ENCODE measurements at places on chromosomes 4 and X.

- no peak for DNase-seq
Measured at GRCh38 chr4:179248821-179249220, 1806.6 kb upstream of the AGA start.

DNA sequence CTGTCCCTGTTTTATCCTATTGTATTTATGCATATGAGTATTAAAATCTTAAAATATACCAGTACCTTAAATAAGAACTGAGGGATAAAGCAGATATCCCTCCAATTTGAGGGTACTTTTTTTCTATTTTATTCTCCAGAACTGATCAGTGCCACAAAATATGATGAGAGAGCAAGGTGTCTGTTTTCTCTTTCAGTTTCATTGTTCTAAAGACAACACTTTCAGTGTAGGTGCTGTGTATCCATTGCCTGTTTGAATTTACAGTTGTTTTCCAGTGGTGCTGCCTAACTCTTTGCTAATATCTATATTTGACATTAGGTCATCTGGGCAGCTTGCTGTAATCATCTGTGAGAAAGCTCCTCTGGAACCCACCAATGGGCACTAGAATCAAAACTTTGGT lies 394.7 kb downstream of the IL1RAPL1 start:
- no peak for DNase-seq

GRCh38 chr4:110949542-110949941 lies 326.7 kb upstream of the PITX2 start:
- DNase-seq, result no peak

DNA sequence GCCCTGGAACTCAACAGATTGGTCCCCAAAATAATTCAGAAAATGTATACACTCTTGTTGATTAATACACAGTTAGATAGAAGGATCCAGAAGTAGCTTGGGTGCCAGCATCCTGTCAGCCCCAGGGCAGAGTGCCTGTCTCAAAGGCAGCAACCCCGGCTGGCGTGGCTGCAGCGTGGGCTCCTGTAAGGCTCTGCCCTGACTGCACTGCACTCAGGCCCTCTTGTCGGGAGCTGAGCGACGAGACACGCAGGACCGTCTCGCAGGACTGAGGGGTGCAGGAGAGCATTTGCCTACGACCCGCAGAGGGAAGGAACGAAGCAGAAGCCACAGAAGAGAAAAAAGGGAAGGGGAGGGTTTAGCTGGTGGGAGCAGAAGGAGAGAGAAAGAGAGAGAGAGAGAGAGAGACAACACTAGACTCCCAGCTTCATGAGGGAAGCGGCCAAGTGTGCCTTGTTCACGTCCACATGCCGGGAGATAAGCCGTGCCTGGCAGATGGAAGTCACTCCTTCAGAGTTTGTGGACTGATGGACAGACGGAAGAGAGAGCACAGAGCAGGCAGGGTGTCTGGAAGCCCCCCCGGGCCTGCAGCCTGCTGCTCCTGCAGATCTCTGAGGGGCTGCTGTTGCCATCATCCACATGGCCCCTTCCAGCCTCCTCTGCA lies 38.7 kb upstream of the HELT start:
- no peak for DNase-seq

DNA sequence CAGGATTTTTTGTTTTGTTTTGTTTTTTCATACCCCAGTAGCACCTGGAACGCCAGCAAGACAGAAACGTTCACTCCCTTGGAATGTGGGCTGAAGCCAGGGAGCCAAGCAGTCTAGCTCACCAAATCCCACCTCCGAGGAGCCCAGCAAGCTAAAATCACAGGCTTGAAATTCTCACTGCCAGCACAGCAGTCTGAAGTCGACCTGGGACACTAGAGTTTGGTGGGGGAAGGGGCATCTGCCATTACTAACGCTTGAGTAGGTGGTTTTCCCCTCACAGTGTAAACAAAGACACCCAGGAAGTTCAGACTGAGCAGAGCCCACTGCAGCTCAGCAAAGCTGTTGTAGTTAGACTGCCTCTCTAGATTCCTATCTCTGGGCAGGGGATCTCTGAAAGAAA lies 99.6 kb upstream of the FGF16 start:
- no peak for DNase-seq

GRCh38 chrX:9122519-9123245 lies 88.8 kb upstream of the FAM9B start:
- DNase-seq, result peak; percentile 30

DNA sequence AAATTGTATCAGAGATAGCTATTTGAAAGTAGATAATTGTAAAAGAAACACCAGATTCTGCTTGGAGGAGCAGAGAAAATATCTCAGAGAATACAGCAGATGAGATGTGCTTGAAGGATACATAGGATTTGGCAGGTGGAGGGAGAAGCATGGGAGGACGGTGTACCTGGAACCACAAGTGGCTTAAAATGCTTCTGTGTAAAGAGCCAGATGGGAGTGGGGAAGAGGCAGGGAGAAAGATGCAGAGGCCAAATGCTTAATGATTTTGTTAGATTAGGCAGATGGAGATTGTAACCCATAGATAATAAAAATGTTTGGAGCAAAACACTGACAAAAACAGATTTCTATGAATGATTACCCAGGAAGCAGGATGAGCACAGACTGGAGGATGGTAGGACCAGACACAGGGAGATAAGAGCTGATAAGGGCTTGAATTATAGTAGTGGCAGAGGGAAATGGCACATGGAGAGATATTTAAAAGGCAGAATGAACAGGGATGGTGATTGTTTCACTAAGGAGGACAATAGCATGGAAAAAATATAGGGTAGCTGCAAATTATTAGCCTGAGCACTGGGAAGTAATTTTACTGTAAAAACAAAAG lies 145.7 kb upstream of the TBC1D9 start:
- no peak for DNase-seq

DNA sequence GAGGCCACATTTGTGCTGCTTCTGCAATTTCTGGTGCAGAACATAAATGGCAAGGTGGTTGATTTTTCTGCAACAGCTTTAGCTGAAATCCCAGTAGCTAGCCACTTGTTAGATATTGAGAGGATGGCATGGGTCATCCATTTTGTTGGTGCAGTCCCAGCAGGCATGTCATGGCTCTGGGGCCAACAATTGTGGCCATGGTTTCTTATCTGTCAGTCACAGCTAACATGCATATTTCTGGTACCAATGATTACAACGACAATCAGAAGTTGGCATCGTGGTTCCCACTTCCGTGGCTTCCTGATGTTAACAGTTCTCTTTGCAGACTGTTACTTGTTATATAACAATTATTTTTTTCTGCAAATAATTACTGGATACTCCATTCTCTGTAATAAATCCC lies 42.8 kb upstream of the PRKG2 start:
- DNase-seq, result no peak

- DNase-seq, result no peak
Measured at GRCh38 chr4:68655764-68656444, 14.5 kb downstream of the UGT2B15 start.

- no peak for DNase-seq
Measured at GRCh38 chrX:114073926-114074325, 510.0 kb upstream of the HTR2C start.

DNA sequence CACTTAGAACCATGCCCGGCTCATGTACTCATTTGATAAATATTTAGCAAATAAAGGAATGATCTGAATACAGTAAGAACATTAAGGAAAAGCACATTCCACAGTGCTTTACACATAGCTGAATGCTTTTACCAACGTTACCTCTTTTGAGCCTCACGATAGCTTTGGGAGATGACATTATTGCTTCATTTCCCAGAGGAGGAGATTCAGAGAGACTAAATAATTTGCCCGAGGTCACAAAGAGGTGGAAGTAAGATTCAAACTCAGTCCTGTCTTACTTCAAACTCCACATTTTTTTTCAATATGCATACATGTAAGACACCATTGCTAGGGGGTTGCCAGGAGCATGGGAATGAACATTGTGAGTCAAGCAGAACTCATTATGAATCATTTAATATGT lies 538.5 kb downstream of the BCOR start:
- DNase-seq, result peak; percentile 4

- DNase-seq, result peak; percentile 18
Measured at GRCh38 chr4:100907465-100908454, 389.9 kb upstream of the EMCN start.

GRCh38 chrX:129678614-129679195 lies 23.9 kb upstream of the APLN start:
- DNase-seq, result no peak

DNA sequence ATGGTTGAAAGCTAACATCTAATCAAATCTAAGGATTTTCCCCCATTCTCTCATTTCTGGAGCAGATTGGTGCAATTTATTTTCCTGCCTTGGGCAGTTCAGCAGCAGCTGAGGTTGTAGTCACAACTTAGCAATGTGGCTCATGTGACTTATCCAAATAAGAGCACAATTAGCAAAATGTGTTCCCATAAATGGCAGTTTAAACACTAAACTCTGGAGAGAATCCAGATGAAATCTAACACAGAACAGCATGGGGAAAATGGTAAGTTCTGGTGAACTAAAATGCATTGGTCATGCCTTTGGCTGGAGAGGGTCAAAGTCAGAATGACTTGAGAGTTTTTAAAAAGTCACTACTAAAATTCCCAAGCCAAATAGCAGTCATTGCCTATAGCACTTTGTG lies 422.6 kb upstream of the DIPK2B start:
- DNase-seq, result peak; percentile 96

DNA sequence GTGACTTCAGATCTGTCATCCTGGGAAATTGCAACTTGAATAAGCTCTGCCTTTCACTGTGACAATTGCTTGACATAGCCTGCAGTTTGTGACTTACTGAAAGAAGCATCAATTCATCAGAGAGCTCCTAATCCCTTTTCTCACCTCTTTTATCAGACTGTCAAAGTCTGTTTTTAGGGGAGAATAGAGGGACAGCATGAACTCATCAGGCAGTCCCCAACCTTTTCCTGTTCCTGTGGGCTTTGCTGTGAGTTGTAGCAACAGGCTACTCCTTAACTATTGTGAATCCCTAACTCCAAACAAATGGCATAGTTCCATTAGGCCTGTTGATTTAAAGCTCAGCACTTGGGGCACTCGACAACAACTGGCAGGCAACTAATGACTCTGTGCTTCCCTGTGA lies 64.9 kb downstream of the DOCK11 start:
- DNase-seq, result no peak

DNA sequence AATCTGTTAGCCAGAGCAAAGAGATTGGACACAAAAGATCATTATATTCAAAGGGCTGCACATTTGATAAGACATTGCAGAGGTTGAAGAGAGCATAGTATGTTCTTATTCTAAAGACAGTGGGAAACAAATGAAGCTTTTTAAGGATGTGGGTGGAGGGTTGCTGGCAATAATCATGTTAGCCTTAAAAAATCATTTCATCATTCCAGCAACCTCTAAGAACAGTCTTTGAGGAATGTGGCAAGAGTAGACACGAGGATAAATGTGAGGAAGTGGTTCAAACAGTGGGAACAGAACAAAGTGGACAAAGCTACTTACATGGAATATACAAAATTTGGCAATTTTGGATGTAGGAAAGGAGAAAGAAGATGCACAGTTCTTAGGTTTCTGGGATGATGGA lies 167.3 kb upstream of the SPRY1 start:
- peak; percentile 1 for DNase-seq

All from fibroblast of mammary gland (primary cell).